ENCODE measurements at places on chromosomes 12 and 14.
A peak's percentile ranks its signal among the peaks of the same experiment; 100 is the strongest.

DNA sequence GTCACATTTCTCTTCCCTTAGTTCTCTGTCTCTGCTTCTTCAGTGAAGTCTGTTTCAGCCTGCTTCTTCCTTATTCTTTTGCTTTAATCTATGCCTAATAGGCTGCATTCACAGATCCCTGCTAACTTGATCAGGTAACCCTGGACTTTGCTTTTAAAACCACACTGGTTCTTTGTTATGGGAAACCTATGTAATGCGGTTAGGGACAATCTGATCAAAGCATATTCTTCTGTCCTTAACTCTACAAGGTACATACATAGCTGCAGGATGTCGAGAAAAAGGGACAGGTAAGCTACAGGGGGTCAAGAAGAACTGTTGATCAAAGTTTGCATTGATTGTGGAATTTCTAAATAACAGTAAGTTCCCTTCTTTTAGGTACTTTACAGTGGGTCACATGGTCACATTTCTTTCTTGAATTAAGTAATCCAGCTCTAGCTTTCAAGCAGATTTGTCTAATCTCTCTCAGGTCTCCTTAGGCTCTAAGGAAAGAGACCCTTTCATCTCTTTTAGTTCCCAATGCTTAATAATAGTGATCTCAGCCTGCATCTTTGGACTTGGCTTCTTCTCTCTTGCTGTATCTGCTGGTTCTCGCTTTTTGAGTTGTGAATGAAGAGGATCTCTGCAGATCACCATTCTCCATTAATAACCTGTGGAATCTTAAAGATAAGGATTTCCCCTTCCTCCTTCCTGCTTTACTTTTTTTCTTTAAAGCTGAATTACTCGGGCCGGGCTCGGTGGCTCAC is 3.8 kb downstream of the COPZ1 start:
- no peak for DNase-seq

GRCh38 chr14:70920608-70921007 is 13.3 kb downstream of the PCNX1 start:
- no peak for DNase-seq

- no peak for DNase-seq
Measured at GRCh38 chr12:42859612-42860011, 270.1 kb upstream of the PRICKLE1 start.

GRCh38 chr14:65853407-65853955 is 441.0 kb downstream of the FUT8 start:
- DNase-seq = no peak

DNA sequence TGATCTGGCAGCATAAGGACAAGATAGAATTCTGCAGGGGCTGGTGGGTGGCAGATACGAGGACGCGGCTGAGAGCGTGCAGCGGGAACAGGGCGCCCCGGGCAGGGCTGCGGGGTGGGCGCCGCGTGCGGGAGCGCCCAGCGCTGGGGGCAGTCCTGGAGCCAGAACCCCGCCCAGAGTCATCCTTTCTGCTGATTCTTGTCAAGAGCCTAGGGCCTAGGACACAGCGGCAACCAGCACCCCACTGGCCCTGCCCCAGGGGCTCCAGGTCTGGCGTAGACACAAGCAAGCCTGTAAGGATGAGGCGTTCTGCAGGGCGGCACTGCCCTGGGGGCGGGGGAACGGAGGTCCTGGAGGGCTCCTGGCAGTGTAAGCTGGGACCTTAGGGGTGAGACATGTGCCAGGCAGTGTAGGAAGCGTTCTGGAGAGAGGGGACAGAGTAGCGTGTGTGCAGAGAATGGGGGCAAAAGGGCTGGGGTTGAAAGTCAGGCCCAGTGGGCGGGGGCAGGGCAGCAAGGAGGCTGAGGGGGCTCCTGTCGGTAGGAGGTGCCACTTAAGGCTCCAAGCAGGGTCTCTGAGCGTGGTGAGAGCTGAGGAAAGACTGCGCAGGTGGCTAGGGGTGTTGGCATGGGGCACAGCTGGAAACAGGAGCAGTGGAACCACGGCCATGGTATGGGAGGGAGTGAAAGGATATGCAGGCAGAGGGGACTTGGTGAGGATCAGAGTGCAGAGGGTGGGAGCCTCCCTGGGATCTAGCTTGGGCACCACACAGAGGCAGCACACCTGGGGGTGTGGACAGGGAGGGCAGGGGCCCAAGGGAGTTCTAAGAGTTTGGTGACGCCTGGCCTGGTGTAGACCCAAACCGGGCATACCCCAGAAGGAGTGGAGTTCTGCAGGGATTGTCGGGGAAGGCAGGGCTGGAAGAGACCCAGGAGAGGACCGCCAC is 845 bp upstream of the AHNAK2 start:
- peak; percentile 29 for DNase-seq

DNA sequence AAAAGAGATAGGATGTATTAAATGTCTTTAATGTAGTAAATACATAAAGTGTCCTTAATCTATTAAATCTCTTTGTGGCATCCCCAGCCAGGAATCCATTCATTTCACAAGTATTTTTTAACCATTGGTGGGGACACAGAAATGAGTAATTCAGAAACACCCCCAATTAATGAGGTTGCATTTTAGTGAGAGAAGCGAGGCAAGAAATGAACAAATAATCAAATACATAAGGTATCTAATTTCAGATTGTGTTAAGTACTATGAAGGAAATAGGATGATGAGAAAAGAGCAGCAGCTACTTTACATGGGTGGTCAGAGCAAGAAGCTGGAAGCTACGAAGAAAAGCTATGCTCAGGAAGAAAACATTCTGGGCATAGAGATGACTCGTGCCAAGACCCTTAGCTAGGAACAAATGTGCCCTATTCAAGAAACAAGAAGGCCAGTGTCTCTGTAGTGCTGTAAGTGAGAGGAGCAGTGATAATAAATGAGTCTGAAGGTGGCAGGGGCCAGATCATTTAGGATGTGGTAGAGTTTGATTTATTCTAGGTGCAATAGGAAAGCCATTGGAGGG is 60.5 kb upstream of the IGF1 start:
- no peak for DNase-seq

GRCh38 chr12:52126050-52126604 is 46.6 kb downstream of the SMIM41 start:
- DNase-seq = no peak

DNA sequence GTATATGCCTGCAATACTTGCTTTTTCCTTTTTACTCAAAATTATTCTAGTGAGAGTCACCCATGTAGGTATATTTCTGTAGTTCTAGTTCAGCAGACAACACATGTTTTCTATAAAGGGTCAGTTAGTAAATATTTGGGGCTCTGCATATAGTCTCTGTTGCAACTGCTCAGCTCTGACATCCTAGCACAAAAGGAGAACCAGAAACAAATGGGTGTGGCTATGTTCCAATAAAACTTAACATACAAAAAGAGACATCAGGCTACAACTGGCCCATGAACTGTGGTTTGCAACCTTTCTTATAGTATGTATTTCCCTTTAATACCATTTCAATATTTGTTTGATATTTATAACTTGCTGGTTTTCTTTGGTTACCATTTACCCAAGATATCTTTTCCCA is 11.9 kb downstream of the NT5DC3 start:
- no peak for DNase-seq

- no peak for DNase-seq
Measured at GRCh38 chr14:68523989-68524725, 268.7 kb downstream of the ZFP36L1 start.

DNA sequence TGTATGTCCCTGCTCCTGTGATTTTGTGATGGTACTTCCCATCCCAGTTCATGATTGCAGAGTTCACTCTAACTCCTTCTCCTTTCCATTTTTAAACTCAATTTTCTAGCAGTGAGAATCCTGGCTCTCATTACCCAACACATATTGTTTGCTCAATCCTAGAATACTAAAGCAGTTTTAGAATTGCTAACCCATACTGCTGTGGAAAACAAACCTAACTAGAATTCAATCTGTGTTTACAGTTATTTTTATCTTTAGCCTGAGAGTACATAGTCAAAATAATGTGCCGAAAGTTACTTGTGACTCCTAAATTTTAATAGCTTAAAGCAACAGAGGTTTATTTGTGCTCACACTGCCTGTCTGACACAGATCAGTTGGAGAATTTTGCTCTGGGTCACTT is 508.0 kb downstream of the AACS start:
- DNase-seq = no peak

DNA sequence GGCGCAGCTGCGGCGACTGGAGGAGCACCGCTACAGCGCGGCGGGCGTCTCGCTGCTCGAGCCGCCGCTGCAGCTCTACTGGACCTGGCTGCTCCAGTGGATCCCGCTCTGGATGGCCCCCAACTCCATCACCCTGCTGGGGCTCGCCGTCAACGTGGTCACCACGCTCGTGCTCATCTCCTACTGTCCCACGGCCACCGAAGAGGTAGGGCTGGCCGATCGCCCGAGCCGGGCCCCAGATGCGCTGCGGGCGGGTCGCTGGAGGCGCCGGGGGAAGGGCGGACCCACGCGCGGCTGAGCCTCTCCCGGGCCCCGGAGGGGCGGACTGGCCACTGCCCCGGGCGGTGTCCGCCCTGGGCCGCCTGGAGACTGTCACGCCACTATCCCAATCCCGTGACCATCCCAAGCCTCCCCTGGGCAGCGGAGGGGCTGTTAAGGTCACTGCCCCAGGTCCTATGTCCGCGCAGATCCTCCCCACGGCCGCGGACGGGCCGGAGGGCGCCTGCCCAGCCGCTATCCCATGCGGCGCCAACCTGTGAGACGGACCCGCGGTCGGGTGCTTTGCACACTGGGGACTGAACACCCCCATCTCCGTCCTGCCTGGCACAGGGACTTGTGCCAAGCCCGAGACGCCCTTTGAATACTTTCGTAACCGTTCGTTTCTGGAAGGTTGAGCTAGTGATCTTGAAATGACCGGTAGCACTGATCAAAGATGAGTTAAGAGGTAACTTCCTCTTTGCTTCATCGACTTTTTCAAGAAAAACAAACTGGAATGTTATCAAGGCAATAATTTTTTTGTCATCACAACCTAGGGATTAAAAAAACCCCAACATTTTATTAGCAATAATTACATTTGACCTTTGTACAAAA is 725 bp downstream of the CHPT1 start:
- no peak for DNase-seq

GRCh38 chr12:24760162-24760561 is 188.7 kb downstream of the BCAT1 start:
- no peak for DNase-seq

DNA sequence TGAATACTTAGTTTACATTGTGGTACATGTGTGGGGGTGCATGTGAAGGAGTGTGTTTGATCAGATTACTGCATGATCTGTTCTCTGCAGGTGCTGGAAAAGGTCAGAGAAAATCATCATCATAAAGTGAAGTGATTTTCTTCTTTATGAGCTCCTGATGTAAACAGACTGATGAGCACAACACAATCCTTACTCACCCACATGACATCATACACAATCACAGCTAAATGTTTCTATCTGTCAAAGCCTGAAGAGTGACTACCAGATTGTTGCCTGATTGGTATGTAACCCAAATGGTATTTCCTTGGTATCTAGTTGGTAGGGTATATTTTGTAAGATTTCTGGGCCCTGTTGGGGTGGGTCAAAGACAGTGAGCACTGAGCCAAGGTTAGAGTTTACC is 270.8 kb downstream of the FOXG1 start:
- DNase-seq = no peak
